Adipose tissue (tissue), 3 donors: ENCODE measurements at places on chromosomes 12 and 14. TPM values are rescaled to one million over a fixed set of nuclear protein-coding genes. Genes with fewer than 3 reads are reported as not detected.

Gene PROX2
- polyA plus RNA-seq = not detected

Gene CHGA
- 16.5 TPM for polyA plus RNA-seq

Gene AQP6
- 1.7 TPM for polyA plus RNA-seq

Gene PTPRR
- polyA plus RNA-seq = 0.08 TPM

Gene MGAT2
- 21.3 TPM for polyA plus RNA-seq

Gene ATXN7L3B
- 12.3 TPM for polyA plus RNA-seq

Gene SLC5A8
- not detected for polyA plus RNA-seq

Gene LMO3
- polyA plus RNA-seq = 7.0 TPM
